Activated CD4-positive, alpha-beta T cell treated with anti-CD3 and anti-CD28 coated beads, Interleukin-2, amount 50 U/mL, for 4 hours (primary cell): ENCODE measurements at places on chromosomes 11 and 22.
A peak's percentile ranks its signal among the peaks of the same experiment; 100 is the strongest.

DNA sequence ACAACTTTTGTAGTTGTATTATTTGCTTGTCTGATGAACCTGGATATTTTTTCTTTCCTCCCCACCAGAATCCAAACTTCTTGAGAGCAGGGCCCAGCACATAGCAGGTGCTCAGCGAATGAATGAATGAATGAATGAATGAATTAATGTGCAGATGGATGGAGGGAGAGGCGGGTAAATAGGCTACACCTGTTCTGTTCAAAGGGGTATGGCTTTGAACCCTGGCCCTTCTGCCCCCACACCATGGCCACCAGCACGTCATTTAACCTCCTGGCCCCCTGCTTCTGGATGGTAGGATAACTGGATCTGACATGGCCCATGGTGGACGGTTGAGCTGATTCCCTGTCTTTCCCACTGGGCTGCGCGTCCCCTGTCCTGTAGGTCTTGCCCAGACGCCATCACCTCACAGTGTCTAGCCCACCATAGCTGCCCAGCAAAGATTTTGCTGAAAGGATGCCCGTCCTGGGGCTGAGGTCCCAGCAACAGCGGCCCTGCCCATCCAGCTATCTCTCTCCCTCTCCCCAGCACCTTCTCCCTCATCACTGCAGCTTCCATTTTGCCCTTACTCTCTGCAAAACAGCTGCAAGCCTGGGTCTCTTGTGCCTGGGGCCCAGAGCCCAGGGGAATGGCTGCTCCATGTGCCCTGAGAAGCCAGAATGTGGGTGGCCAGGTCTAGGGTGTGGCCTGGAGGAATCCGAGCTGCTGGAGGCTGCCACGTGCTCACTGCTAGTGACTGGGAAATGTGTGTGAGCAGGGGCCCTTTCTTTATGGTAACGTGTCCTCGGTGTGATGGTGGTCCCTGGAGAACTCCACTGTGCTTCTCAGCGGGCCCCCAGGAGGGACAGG is 49.3 kb upstream of the LINC01488 start:
- no peak for DNase-seq

GRCh38 chr22:21940521-21940920 is 12.1 kb downstream of the PPM1F start:
- DNase-seq: no peak

GRCh38 chr11:108468478-108468864 is 1.1 kb upstream of the C11orf65 start:
- no peak for DNase-seq

GRCh38 chr11:47550288-47551047 is 2.5 kb downstream of the CELF1 start:
- no peak for DNase-seq

DNA sequence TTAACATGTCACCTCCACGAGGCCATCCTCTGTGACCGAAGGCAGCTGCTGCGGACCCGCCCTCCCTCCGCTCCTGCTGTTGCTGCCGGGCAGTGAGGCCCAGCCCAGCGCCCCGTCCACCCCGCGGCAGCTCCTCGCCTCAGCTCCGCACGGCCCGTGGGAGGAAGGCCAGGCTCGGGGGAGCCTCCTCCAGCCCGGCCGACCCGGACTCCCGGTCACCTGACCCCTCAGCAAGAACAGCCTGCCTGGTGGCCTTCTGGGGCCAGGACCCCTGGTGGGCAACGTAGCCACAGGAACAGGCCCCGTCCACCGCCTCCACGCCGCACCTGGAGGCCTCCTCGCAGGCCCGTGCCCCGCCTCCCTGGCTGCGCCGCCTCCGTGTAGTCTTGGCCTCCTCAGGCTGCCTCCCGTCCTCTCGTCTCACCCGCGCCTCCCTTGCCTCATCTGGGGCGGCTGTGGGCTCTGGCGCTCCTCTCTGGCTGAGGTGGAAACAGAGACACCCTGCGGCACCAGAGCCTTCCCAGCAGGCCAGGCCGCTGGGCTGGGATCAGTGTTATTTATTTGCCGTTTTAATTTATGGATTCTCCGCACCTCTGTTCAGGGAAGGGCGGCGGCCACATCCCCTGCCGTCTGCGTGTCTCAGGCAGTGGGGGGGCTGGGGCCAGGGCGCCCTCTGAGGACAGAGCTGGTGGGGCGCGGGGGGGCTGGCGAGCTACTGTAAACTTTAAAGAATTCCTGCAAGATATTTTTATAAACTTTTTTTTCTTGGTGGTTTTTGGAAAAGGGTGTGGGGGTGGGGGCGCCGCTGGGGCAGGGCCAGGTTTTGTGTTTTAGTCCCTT is 25.4 kb downstream of the MOB2 start:
- no peak for DNase-seq

DNA sequence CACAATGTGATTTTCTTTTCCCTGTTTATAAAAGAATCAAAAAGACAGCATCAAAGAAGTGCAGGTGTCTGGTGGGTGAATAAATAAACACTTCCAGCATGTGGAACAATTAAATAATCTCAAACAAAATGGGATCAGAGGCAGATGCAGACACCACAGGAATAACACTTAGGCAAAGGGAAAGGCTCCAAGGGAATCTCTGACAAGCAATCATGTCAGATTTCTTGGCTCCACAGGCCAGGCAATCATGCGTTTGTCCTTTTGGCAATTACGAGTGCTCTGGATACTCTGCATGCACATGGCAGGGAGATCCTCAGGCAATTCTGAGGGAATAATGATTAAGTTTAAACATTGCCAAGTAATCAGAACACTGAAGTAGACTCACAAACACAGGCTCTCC is 403.5 kb upstream of the LUZP2 start:
- DNase-seq: no peak

- DNase-seq: no peak
Observed at GRCh38 chr11:10483174-10483573, 28.1 kb downstream of the AMPD3 start.

DNA sequence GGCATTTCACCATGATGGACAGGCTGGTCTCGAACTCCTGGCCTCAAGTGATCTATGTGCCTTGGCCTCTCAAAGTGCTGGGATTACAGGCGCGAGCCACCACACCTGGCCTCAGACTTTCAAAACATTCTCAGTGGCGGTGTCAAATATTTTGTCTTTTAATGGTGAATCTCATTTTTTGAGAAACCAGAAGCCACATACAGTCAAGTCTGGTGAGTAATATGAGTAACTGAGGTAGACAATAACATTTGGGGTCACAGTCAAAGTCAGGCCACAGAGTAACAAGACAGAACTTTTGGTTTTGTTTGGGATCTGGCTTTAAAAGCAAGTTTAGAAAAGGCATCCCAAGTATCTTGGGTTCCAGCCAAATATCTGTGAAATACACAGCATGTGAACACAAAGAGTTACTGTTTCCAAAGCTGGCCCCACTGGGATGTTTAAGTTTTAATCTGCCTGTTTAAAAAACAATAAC is 5.6 kb upstream of the TMA7B start:
- no peak for DNase-seq

- DNase-seq: no peak
Observed at GRCh38 chr11:94933223-94934130, 39.9 kb downstream of the CWC15 start.

DNA sequence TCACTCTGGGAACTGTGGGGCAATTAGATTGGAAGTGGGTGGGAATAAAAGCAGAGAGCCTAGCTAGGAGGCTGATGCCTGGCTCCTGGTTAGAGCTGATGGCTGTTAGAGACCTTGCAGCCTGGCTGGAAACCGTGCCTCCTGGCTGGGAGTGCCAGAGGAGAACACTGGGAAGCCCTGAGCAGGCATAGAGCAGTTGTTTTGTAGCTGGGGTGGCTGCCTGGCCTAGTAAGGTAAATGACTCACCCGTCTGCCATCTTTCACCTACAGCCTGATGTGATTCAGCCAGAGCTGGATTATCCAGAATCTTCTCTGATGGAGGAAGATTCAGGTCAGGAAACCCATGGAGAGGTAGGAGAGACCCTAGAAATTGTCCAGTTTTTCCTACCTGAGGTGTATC is 6.1 kb downstream of the UQCR10 start:
- no peak for DNase-seq

DNA sequence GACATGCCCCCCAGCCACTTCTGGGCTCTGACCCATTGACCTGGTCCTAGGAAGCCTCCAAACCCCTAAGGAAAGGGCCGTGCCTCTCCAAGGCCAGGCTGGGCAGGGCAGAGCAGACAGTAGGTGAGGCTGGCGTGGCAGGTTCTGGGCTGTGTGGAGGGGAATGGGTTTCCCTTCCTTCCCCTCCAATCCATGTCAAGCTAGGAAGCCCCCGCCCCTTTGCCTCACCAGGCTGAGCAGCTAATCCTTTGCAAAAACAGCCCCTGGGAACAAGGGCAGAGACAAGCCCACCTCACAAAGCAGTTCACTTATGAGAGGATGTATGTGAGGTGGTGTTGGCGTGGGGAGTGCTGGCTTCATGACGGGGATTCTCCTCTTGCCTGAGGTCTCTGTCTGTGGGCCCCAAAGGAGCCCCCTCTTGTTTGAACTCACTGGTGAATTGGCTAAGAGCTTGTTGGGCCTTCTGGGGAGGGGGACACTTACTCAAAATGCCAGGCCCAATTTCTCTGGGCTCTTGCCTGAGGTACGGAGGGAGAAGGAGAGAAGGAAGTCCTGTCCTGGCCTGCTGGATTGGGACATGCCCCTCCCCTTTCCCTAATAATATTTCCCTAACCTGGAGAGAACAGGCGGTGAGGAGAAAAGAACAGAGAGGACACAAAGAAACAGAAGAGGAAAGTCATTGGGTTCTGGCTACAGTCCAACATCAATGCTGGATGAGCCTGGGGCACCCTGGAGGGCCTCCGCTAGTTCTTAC is 1.6 kb upstream of the TRIM29 start:
- no peak for DNase-seq

DNA sequence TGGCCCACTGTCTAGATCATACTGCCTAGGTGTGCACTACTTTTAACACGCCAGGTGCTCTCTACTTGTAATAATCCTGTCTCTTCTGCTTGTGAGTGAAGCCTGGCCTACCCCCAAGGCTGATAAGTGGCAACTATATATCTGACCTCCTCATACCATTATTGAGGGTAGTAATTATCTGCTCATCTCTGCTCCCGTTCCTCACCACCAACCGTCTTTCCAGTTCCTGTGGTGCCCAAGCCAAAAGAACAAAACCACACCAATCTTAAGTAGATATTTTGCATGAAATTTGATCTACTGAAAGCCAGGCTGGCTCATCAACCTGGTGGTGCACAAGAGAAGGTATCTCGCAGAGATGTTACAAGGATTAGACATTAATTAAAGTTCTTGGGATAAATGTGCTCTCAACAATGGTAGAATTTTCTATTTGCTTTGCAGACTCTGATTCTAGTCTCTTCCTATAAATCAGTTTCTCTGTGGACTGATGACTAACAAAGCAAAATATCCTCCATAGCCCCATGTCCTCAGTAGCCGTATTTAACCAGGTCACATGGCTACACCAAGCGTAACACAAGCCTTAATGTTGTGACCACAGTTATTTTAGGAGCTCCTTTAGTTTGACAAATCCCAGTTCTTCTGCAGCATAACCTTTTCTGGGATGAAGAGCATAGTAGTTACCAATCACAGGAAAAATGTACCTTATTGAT is 267.2 kb downstream of the NTM start:
- no peak for DNase-seq

- DNase-seq: peak; percentile 88
Observed at GRCh38 chr22:30649430-30650007, 13.9 kb downstream of the SLC35E4 start.

DNA sequence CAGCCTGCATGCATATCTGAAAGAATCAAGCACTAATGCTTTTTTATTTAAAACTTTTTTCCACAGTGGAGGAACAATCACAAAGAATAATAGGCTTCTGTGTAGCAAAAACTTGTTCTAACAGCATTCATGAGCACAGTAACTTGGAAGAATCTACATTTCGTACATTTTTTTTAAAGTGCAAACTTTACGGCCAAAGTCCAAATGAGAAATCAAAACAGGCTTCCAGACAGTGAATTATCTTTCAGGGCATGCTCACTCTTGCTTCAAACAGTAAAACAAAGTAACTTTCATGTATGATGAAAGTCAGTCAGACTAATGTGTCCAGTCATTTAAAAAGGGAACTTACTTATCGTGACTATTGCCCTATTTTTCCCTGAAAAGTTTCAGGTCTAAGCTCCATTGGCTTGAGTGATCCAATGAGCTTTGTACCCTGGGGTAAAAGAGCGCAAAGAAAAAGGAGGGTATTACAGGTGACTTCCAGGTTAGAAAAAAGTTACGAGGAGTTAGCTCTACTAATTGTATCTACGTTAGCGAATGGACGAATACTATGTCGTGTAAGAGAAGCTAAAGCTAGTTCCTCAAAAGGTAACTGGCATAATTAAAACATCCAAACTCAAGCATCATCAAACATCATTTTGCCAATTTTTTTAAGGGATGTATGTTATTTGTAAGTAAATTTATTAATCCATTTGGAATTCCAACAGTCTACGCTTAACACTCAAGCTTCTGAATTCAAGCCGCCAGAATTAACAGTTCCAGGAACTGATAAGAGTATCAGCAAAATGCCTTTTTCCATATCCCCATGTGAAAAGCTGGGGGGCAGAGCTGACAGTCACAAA is 1.7 kb downstream of the PICALM start:
- DNase-seq: no peak

DNA sequence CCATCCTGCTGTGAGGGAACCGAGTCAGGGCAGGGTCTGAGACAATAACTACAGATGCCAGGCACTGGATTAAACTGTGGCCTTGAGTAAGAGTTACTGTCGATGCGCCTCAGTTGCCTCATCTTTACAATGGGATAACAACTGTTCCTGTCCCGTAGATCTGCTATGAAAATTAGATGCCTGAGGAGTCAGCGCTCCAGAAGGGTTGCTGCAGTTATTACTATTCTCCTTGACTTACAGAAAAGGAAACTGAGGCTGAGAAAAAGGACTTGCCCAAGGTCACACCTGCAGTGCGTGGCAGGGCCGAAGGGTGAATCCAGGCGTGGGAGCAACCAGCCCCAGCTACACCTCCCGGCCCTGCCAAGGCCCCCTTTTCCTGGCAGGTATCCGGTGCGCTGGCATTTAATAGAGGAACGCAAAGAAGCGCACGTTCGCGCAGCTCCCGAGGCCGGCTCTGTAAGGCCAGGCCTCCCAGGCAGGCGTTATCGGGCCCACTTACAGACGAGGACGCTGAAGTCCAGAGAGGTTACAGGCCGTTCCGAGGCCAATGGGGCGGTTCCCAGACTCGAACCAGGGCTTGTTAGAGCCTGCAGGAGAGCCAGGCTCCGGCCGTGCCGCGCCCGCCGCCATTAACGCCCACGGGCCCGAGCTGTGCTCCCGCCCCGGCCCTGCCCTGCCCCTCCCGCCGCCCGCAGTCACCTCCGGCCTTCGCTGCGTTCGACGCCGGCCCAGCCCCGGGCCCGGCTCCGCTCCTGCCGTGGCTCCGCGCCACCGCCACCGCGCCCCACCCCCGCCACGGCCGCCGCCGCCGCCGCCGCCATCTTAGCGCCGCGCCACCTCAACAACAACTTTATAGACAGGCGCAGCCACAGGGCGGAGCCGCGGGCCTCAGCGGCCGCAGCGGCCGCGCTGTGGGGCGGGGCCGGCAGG is at the start of gene C11orf68:
Gene C11orf68 (minus strand): TSS at position 852 of the 930 bp plus-strand sequence. CDS start 31 bp downstream, at position 821.
- DNase-seq: no peak
